Stimulated activated CD8-positive, alpha-beta memory T cell treated with anti-CD3 and anti-CD28 coated beads, Interleukin-4, amount 100 ng/mL, for 1 hour (primary cell): ENCODE measurements at places on chromosomes 3 and 15.
A peak's percentile ranks its signal among the peaks of the same experiment; 100 is the strongest.

DNA sequence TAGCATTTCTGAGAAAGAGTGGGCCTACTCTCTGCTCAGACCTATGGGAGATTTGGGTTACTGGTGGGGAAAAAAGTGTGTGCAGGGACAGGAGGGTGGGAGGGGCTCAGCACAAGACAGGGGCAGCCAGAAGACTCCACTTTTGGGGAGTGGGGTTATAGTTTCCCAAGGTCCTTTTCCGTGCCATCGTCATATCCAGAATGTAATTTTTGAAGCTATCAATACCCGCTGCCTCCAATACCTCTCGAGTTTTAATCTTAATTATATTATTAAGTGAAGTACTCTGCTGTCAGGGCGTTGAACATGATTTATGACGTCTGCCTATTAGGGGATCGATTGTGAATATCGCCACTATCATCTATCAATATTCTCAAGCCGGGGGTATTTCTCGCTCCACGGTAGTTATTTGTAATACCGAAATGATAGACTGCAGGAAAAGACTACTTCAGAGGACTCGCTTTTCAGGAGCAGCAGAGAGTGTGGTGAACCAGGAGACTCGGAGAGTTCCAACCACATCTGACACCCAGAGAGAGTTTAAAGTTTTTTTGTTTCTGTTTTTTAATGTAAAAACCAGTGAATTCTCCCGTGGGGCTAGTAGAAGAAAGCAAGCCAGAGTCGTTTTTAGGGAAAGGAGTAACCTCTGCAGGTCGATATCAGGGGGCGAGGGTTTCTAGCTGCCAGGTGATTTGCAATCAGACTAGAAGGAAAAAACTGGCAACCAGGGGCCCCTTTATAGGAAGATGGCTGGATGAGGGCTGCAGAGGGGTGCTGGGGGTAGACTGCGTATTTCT is 20.6 kb downstream of the NR2F2 start:
- DNase-seq, result no peak

DNA sequence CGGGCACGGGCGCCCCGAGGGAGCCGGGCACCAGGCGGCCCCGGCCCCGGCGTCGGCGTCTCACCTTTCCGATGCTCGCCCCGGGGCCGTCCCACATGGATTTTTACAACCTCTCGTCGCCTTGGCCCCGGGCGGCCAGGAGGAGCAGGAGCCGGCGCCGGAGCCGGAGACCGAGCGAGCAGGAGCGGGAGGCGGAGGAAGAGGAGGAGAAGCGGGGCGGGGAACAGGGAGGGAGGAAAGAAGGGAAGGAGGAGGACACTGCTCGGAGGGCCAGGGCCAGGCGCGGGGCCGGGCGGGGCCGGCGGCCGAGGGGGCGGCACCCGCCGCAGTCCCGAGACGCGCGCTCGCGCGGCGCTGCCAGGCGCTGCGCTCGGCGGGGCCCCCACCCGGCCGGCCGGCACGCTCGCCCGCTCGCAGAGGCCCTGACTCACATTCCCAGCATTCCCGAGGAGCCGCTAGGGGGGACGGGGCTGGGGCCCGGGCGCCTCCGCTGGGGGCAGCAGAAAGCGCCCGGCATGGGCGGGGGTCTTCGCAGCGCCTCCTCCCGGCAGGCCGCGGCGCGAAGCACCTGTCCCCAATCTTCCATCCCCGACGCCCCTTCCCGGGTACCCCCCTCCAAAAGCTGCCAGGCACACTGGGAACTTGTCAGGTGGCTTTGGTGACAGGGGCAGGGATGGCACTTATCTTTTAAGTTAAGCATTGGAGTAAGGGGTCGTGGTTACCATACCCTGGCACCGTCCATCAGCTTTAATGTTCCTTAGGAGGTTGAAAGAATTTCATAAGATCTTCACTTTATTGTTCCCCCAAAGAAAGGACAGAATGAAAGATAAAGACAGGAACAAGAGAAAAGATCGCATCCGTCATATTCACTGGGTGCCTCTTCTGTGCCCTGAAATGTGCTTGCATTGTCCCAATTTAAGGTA is at the start of gene ERC2:
ERC2 (minus strand) TSS at position 284 of the 923 bp plus-strand sequence.
- no peak for DNase-seq

- DNase-seq, result no peak
These were observed 181.9 kb upstream of the CHL1 start for GRCh38 chr3:14652-15051.

GRCh38 chr15:37101980-37102304 is 1.6 kb upstream of the MEIS2 start:
- DNase-seq, result no peak

GRCh38 chr3:11570789-11571495 is 72.8 kb downstream of the VGLL4 start:
- no peak for DNase-seq

DNA sequence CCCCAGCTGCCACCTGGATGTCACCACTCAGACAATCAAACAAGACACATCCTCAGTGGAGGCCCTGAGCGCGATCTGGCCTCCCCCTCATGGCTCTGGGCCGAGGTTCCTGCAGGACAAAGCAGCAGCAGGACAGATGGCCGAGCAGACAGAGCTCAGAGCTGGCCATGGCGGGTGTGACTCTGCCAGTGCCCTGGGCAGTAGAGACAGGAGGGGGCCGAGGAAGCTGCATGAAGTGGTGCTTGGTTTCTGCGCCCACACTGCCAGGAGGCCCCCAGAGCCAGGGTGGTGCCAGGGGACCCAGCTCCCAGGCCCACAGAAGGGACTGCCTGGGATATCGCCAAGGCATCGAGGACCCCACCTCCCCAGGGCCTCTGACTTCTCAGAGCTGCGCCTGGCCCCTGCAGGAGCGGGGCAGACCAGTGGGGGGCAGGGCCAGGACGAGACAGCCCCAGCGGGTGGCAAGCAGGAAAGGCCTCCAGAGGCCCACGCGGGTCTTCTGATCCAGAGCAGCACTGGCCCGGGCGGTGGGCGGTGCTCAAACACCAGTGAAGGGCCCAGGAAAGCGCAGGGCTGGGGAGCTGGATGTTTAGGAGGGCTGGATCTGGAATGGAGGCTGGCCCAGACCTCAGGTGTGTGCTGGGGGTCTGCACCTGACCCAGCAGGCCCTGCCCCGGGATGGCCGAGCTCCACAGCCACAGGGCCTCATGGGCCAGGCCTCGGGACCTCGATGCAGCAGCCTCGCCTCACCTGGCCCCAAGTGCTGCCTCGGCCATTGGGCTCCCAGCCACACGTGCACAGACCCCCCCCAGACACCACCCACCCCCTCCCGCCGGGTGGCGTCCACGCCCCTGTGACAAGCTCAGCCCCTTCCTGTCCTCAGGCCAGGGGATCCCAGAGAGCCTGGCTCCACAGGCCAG is 76.0 kb downstream of the GOLGA8G start:
- DNase-seq, result no peak

DNA sequence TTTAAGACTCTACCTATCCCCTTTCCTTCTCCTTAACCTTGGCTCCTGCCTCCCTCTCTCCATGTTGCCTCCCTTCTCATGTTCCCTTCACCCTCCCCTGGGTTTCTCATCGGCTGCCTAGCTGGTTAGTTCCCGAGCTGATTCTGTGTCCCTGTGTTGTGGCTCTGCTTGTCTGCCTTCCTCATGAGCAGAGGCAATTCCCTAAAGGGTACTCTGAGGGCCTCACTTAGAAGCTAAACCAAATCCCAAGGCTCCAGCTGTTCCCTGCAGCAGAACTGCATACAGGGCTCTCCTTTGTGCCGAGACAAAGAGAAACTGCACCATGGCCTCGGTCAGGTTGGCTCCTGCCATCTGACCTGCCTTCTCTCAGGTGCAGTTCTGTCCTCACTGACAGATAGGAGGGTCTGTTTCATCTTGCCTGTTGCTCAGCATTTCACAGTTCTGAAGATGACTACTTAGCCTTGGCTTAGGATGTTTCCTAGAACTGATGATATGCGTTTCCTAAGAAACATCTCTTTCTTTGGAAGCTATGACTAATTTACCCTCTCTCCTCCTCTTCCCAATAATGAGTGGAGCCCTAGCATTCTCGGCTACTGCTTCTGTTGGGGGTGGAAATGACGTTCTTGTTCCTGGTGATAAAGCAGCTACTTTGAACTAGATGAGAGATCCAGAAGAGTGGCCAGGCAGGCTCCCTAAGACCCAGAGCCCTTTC is 27.1 kb downstream of the DUOX1 start:
- no peak for DNase-seq

DNA sequence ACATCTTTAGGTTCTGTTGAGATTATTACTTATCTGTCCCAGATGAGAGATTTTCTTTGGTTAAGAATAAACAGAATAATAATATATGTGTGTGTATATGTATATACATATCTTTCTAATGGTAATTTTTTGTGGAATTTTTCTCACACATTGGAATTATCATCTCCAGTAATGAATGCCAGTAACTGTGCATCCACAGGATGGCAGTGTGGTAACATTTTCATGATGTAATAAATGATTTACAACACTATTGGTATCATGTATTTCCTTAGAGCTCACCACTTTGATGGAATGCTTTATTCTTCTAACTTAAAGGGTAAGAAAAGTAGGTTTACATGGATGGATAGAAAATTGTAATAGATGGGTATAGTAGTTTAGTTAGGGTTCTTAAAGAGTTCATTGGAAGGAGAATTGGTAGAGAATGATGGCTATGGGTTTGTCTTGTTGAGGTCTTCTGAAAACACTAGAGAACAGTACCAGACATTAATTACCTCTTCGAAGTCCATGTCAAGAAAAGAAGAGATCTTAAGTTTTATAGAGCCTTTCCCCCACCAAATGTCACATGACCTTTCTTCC is 78.1 kb downstream of the STT3B start:
- DNase-seq, result no peak

DNA sequence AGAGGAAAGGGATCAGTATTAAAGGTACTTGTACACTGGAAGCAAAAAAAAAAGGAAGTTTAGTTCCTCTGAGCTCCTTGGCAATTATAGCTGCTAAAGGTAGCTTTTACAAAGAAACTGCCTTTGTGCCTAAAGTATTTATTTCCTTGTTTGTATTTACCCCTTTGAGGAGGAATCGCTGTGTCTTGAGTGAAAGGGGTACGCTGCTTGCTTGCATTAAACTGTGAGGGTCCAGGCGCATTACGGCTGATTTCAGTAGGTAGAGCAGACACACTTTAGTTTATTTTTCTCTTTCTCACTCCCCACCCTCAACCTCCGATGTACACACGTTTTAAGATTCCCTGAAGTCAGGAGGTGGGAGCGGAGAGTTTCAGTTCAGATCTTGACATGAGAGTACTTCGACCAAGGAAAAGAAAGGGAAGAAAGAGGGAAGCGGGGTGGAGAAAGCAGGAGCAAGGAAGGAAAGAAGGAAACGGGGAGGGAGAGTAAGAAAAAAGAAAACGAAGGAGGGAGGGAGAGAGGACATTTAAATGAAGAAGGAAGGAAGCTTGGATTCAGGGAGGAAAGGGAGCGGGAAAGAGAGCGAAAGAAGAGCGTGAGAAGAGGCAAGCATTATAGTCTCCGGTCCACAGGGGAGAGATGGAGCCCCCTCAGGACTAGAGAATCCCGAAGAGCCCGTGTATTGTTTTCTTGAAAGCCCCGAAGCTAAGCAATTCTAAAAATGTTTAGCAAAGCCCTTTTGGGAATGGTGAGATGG is 1.2 kb upstream of the MME start:
- DNase-seq, result no peak

DNA sequence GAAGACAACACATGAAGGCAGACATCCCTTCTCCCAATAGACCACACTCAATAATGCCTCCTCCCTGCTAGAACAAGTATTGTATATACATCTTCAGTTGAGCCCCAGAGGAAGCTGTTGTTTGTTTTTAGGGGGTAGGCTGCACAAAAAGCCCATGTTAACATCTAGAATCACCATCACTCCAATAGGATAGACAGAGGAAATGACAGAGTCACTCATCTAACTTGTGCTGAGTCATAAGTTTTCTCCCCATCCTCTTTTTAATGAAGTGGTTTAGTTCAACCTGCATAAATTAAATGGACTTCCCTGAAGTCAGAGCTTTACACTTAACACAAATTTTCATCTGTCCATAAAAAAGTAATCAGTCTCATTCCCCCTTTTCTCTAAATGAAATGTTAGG is 122.9 kb upstream of the SPATA12 start:
- no peak for DNase-seq

- DNase-seq, result no peak
These were observed 22.9 kb downstream of the MBNL1 start for GRCh38 chr3:152291649-152292066.

DNA sequence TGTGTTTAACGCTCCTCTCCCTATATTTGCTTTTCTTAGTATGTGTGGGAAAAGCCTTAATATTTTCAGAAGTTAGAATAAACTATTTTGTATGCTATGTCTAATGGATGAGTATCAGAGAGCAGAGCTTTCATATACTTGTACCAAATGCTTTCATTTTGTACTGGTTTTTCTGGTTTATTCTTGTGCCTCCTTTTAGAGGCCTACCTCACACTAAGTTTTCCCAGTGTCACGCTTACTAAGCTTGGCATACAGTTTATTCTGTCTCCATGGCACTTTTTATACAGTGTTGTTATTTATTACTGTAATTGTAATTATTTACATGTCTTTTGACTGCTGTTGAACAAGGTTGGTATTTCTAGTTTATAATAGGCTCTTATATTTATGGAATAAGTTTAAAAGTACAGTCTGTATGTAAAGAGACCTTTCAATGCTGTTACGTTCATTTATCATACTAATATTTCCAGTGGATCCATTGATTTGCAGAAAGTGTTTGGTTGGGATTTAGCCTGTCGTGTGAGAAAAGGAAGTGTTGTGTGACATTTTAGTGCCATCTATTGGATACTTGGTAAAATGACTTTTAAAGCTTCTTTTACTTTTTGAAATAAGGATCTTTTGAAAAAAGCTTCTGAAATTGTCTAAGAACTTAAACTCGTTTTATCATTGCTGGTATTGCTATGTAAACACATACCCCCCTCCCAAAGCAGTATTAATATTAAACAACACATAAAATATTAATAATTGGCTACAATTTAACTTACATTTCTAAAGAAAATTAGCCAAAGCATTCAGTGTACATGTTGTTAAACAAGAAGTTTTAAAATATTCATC is 5.2 kb upstream of the EBLN2 start:
- no peak for DNase-seq

- no peak for DNase-seq
These were observed 41.0 kb downstream of the EIF4E3 start for GRCh38 chr3:71684046-71684756.

GRCh38 chr3:119034256-119035013 is at the start of gene IGSF11:
Gene IGSF11, minus strand, starts transcription at chr3:119034846. Its CDS starts 264 bp downstream, at chr3:119034582.
- DNase-seq, result peak; percentile 29

DNA sequence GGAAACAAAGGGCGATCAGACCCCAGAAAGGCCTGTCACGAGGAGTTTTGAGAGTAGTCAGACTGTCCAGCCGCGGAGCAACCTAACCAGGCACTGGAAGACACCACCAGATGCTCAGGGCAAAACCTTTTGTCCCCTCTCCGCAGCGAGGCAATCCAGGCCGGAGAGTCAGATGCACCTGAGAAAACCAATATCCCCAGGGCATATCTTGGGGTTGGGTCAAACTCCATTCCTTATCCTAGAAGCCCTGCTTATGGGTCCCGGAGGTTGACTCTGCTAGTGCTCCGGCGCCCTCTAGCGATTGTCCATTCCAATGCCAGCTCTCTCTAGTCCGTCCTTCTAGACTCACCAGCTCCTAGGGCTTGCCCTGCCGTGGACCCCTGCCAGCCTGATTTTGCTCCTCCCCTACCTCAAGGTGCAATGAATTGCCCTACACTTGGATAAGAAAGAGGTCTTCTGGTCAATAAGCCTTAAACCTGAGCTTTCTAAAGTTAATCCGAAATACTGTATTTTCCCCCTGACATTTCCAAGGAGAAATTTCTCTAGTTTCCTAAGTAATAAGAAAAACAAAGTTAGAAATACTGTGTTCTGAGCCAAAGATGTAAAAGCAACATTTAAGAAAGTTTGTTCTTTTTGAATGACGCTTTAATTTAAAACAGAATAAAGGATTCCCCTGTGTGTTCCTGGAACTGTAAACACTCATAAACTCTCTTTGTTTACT is 5.5 kb downstream of the CPNE4 start:
- DNase-seq, result no peak
